ENCODE measurements at places on chromosomes 5 and 9.

- no peak for DNase-seq
Measured at GRCh38 chr5:56549096-56549886, 266.1 kb upstream of the MAP3K1 start.

- DNase-seq = no peak
Measured at GRCh38 chr5:52956014-52956413, 33.1 kb upstream of the ITGA2 start.

DNA sequence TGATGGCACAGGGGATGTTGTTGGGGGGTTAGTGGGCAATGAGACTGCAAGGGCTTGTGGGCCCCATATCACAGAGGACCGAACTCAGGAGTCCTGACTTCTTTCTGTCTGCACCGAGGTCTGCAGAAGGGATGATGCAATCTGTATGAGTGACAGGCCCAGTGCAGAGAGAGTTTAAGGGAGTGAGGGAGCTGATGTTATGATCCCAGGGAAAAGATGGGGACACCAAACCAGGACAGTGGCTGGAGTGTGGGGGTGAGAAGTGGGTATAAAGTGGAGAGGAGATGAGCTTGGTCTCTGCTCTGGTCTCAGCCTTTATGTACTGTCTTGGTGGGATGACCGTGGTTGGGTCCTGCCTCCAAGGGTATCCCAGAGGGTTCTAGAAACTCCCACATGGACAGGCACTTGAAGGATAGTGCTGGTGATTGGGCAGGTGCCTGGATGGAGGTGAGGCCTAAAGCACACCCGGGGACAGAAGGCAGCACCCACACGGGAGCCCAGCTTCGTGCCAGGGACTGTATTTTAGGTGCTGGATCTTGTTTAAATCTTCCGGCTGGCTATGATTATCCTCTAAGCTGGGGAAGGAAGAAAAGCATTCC is 21.9 kb downstream of the GSN start:
- DNase-seq = no peak

- no peak for DNase-seq
Measured at GRCh38 chr9:87216897-87217455, 269.7 kb upstream of the GAS1 start.

DNA sequence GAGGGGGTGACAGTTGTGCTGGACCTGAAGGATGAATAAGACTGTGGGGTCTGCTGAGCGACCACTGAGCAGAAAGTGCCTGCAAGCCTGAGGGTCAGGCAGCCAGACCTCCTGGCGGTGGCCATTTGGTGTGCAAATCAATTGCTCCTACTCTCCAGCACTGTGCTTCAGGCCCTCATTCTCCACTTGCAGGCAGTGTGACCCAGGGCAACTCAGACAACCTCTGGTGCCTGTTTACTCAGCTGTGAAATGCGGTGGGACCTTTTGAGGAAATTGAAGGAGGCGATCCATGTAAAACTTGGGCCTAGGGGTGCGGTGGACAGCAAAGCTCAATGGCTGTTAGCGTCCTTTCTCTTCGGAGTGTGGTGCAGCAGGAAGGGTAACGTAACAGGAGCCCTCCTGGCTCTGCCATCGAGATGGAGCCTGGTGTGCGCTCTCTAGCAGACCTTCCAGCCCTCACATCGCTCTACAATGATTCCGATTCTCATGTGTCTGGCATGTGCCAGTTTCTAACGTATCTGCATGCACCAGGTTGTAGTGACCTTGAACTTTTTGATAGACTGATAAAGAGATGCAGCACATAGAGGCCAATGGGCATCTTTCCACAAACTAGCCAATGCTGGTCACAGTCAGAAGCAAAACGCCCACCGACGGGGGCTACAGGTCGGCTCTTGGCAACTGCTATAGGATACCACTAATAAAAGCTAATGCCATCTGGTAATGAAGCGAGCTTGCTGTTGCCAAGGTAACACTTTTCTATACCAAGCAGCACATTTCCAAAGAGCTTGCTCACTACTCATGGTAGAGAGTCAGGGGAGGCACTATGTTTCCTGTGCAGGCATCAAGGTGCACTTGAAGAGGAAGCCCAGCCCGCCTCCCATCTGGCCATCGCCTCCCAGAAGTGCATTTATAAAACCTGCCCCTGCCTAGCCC is 159.7 kb upstream of the RAPGEF1 start:
- no peak for DNase-seq

GRCh38 chr5:58326022-58326421 is 133.9 kb downstream of the PLK2 start:
- DNase-seq = no peak

- DNase-seq = no peak
Measured at GRCh38 chr5:4630031-4630430, 510.1 kb upstream of the ADAMTS16 start.

DNA sequence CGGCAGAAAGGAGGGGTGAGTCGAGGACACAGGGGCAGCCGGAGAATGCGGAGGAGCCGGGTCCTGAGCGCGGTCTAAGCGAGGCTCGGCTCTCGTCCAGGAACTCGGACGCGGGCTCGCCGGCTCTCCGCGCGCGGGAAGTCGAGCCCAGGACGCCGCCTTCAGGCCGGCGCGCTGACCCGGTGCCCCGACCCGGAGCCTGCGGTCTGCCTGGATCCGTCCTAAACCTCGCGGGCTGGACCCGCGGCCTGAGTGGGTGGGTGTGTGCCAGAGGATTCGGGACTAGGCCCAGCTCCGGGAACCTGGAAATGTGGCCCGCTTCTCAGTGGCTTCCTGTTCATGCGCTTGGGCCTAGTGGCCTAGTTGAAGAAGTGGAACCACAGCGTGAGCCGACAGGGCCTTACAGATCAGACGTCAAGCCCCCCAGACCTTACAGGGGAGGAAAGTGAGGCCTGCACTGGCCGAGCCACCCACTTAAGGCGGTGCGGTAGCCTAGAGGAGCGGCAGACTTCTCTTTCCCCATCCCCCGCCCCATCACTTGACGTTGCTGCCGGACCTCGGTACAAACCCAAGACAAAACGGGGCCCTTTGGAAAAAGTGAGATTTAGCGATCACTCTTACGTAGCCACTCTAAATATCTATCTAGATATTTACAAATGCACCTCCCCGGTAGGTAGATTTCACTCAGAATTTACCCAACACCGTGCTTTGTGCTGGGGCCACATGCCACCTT is 1.2 kb downstream of the CDKN2B-AS1 start:
- DNase-seq = no peak

DNA sequence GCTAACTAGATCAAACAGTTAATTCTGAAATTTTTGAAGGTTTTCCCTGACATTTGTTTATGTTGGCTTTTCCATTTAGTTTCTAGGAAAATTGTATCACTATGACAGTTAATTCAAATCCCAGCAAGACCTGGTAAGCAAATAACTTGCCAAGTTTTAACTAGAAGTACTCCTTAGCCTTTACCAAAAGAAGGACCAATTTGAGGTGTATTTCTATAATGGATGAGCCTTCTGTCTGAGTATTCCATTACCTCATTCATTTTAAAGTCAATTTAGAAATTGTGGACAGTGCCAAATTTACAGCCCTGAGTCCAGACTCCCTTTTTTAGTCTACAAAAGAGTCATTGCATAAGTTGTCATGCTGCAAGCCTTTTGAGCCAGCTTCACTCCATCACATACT is 687.6 kb downstream of the CETN3 start:
- DNase-seq = no peak

GRCh38 chr9:33437205-33437604 is 10.2 kb downstream of the AQP3 start:
- no peak for DNase-seq

DNA sequence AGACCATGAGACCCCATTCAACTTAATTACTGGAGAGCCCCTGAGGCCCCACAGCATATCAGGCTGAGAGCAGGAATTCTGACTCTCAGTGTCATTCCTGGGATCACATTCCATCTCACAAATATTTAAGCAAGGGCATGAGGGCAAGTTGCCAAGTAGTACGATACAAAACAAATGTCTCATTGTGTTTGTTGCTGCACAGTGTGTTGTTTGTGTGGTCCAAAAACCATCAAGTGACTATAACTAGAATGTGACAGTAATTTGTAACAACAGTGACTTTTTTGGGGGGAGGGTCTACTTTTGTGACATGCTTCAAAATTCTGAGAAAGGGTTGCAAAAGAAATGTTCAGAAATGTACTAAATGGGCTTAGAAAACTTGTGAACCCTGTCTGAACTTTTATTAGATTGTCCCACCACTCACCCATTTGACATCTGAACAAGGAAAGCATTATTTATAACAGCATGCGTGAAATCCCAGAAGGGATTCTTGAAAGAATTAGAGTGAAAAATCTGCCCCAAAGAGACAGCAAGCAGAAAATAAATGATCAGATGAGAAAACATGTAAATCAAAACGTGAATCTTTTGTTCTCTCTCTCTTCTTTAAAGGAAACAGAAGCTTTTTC is 347.0 kb downstream of the NTRK2 start:
- DNase-seq = no peak

- no peak for DNase-seq
Measured at GRCh38 chr5:135759149-135759784, 75.2 kb upstream of the SLC25A48 start.

DNA sequence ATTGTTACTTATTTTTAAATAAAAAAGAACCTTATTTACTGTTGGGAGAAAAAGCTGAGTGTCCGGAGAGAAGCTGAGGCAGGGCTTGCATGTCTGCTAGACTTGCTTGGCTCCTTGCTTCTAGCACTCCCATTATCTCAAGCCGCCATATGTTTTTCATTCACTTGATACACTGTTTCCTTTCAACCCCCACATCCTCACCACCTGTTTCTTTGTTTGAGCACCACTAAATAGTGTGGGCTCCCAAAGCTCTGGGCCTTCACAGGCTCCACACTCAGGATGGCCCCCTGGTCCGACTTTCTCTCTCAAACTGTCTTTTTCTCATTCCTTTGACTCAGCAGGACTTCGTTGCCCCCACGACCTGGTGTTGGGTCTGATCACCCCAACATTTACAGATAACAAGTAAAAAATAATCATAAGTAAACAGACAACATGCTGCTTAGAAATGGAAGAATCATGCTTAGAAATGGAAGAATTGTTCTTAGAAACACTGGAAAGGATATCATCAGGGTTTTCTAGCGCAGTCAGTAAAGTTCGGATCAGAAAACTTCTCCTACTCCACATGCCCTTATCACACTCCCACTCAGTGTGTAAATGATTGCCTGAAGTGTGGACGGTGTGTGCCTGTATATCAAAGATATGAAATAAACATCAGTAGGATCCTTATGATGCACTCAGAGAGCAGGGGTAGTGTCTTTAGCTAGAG is 58.5 kb downstream of the APTX start:
- DNase-seq = no peak

GRCh38 chr9:112605963-112606699 is 111.8 kb downstream of the INIP start:
- DNase-seq = no peak

- no peak for DNase-seq
Measured at GRCh38 chr5:8864053-8864452, 681.8 kb downstream of the SEMA5A start.

DNA sequence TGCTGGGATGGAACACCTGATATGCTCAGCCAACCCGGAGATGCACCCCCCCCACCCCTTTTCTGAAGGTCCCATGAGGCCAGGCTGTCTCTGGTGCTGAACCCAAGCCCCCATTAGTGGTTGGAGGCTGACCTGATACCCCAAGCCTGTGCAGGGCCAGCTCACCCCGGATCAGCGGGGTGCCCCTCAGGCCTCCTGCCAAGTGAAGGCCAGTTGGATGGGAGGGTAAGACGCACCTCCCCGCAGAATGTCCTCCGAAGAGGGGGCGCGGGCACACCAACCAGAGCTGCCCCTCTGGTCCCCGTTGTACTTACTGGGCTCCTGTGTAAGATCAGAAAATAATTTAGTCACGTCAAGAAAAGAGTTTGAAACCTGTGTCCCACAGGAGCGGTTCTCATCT is 76.8 kb upstream of the OTULINL start:
- DNase-seq = no peak

All from activated CD4-positive, alpha-beta T cell treated with anti-CD3 and anti-CD28 coated beads, Interleukin-2, amount 50 U/mL, for 24 hours (primary cell).